ENCODE measurements at places on chromosomes 6 and 20.
A peak's percentile ranks its signal among the peaks of the same experiment; 100 is the strongest.

DNA sequence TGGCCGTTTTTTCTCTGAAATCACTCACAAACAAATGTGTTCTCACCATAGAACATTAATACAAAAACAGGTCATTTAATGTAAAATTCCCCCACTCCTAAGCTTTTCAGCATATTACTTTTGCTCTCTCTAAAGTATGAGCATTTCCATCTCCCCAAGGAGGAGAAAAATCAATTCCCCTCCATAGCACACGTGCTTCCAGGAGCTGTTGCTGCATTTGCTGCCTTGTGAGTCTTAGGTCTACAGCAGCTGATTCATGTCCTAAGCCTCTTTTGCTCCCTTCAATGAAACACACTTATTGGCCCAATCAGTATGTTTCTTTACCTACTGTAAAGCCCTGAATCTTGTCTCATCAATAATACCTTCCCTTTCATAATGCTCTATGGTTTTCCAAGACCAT, 6.4 kb upstream of the COL9A1 start:
- no peak for DNase-seq

GRCh38 chr6:138107752-138108592, 753 bp upstream of the PERP start:
- no peak for DNase-seq

DNA sequence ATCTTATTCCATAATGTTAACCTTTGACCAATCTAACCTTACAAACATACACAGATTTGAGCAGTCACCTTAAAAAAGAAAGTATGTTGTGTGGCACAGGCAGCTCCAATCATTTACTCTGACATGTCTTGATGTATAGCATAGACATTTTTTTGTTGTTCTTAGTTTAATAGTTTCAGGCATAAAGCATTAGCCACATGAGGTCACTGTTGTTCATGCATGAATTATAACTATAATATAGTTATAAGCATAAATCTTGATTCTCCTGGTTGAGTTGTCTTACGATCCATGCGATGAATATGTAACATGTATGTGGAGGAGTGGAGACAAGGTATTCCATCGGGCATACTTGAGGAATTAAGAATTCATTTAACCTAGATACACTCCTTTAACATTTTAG, 26.1 kb upstream of the NKAIN2 start:
- DNase-seq, result no peak

- no peak for DNase-seq
Measured at GRCh38 chr20:56353356-56353755, 5.4 kb upstream of the FAM210B start.

GRCh38 chr20:64130876-64131275, 23.5 kb upstream of the NPBWR2 start:
- no peak for DNase-seq

GRCh38 chr6:111558690-111559187, 46.9 kb downstream of the TRAF3IP2 start:
- DNase-seq, result no peak

- no peak for DNase-seq
Measured at GRCh38 chr6:33324125-33324524, 6.6 kb upstream of the ZBTB22 start.

GRCh38 chr6:7566107-7566506, 23.9 kb upstream of the SNRNP48 start:
- no peak for DNase-seq

GRCh38 chr6:163182696-163183095, 231.8 kb upstream of the QKI start:
- no peak for DNase-seq

DNA sequence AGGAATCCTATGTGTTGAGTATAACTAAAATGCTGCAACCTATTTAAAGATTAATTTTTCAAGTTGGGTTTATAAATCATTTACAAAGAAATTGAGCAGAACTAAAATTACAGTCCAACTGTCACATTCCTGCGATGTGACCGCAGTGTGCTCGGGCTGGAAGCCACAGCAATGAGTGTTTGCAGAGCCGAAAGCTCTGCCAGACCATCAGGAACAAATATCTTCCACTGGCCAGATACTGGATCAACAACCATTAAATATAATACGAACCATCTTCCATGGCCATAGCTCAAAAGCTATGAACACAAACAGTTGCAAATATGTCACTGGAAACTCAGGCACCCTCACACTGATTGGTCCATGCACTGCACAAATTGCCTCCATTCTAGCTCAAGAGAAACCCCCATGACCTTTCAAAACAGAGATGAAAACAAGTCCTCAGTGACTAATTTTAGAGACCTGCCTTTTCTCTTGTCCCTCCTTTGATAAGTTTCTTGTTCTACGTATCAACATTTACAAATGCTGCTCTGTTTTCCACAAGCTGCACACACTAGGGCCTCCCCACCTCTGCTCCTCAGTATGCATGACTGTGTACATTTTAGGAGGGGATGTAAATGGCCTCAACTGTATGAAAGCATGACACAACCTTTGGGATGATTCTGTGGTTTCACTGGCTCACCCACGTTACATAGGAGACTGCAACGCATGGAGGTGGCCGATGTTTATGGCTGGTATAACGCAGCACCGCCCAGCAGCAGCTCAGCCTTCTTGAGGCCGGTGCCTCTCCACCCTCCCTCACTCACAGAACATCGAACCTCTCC, 171.7 kb downstream of the WDR27 start:
- DNase-seq, result peak; percentile 24

DNA sequence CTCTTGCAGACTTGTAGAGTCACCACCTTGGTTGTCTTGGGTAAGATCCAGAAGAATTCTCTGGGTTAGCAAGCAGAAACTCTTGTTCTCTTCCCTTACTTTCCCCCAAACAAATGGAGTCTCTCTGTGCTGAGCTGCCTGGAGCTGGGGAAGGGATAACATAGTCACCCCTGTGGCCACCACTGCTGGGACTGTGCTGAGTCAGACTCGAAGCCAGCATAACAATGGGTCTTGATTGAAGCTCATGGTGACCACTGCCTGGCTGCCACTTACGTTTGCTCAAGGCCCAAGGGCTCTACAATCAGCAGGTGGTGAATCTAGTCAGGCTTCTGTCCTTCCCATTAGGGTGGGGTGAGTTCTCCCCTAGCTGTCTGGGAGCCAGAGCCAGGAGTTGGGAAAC, 15.4 kb upstream of the ERVFRD-1 start:
- no peak for DNase-seq

GRCh38 chr20:36364506-36364905, 58.4 kb downstream of the DLGAP4 start:
- no peak for DNase-seq

DNA sequence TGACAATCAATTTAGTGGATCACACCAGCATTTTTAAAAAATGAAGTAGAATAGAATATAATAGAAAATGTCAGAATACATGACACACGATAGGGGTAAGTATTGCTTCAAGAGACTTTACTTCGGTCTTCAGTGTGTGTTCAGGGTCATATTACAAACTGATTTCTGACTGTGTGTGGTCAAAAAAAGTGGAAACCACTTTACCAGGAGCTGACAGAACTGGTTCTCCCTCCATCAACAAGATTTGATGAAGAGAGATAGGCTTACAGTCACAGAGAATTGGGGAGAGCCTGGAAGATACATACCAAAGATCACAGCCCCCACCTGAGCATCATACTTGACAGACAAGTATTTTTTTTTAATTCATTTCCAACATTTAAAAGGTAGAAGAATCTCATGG, 21.7 kb downstream of the ARMC2 start:
- no peak for DNase-seq

DNA sequence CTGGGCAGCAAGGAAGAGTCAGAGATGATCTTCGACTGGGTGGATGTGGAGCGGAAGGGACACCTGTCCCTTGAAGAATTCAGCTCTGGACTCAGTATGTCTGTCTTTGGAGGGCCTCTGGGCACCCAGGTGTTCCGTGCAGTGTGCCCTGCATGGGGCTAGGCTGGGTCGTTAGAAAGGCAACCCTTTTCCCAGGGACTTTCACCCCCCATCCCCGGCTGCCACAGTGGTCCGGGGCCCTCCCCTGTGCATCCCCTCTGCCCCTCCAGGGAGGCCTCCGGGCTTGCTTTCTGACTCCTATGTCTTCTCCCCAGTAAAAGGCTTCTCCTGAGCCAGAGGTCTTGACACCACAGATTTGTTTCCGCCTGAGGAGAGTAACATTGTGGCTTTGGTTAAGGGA, 16.2 kb downstream of the RAB44 start:
- no peak for DNase-seq

DNA sequence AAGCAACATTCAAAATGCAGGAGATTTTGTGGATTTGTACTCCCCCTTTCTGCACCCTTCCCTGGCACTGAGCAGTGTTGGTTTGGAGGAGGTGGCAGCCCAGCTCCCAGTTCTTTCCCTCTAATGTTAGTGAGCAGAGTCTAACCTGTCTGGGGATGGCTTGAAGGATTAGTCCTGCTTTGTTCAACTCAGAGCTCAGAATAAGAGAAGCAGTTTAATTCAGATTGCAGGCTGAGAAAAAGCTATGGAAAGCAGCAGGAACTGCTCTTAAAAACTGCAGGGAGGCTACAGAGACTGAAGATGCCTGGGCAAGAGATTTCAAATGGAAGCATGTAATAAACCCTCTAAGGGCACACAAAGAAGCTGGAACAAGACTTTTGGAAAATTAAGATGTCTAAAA, 223.4 kb upstream of the GGTLC1 start:
- no peak for DNase-seq

- no peak for DNase-seq
Measured at GRCh38 chr20:35281506-35282101, 3.0 kb downstream of the EIF6 start.

GRCh38 chr20:6940048-6940447, 172.6 kb downstream of the BMP2 start:
- no peak for DNase-seq

DNA sequence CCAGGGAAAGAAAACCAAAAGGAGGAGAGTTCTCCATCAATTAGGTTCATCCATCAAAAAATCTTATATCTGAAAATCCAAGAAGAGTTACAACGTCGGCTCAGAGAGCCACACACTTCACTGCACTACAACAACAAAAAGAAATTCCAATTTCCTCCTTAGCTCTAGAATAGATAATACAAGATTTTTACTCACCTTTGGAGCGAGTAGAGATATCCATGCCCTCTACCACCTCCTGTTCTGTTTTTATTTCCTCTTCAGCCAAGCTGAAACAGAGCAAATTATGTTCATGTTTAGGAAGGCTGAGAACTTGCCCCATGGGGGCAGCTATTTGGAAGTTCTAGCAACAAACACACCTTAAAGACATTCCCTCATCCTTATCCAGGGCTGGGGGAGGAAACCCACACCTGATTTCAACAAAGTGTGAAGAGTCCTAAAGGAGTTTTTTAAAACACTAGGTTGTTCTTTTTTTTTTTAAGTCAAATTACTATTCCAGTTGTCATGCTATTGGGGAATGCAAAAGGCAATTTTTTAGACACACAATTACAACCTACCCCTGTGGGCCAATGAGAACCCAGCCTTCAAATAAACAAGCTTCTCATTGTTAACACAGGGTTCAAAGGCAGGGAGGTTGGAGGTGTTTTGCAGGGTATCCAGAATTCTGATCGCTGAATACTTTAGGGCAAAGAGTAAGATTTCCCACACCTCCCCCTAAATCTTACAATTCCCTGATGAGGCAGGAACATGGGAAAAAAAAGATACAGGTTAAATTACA, 8.7 kb downstream of the ZMYND8 start:
- no peak for DNase-seq

GRCh38 chr6:93163146-93163545, 256.2 kb downstream of the EPHA7 start:
- no peak for DNase-seq

DNA sequence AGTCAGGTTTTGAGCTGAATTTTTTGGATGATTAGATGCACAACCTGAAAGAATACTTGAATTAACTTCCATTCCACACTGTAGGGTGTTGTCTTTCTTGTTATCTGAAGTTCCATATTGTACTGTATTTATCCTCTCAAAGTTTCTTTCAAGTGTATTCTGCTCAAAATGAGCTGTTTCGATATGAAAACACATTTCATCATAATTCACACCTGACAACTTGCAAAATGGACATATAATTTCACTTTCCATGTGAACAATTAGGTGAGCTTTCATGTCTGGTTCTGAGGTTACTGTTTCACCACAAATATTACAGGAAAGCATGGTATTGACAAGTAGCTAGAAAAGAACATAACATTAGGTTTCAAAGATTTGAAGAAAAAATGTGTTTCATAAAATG, 1.7 kb downstream of the ZUP1 start:
- no peak for DNase-seq

DNA sequence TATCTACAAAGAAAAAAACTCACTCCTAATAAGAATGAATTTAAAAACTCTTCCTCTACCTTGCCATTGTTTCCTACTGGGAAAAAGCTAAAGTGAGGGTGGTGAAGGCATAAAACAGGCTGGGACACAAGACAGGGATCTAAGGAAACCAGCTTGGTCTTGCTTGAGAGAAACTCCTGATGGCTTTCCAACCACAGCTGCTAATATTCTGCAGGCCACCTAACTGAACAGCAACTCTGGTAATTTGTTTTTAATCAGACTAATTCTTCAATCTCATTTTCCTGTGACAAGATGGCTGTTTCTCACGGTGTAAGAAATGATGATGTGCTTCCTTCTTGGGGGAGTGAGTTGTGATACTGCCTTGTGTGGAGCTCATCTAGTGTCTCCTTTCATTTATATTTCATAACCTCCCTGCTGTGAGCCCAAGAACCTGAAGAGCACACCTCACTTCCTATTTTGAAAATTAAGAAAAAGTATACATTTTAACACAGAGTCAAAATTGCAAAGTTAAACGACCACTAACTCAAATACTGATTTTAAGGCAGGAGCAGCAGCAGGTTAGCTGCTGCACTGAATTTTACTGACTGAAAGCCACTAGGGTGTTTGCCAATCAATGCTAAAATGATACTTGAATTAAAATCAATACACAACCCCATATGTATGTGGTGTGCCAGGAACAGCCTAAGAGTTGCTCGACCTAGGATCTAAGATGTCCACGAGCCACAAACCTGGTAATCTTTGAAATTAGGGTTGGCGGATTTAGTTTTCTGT, 58.0 kb downstream of the BACH2 start:
- no peak for DNase-seq

- DNase-seq, result no peak
Measured at GRCh38 chr6:37654727-37655500, 42.8 kb downstream of the MDGA1 start.

Measured in stimulated activated naive CD8-positive, alpha-beta T cell treated with anti-CD3 and anti-CD28 coated beads, Interleukin-15, Interleukin-2, amounts not matched to agents 100 U/mL and 50 U/mL, for 24 hours (primary cell).